ENCODE measurements at places on chromosomes 3 and 15.

- no peak for DNase-seq
These were observed 57.1 kb downstream of the ADAMTS17 start for GRCh38 chr15:100284701-100285100.

- DNase-seq: no peak
These were observed 46.4 kb downstream of the SH3BP5 start for GRCh38 chr3:15286022-15286421.

GRCh38 chr3:188351648-188352047 lies 197.7 kb downstream of the LPP start:
- DNase-seq: no peak

GRCh38 chr3:109152320-109152719 lies 15.8 kb downstream of the C3orf85 start:
- DNase-seq: no peak

DNA sequence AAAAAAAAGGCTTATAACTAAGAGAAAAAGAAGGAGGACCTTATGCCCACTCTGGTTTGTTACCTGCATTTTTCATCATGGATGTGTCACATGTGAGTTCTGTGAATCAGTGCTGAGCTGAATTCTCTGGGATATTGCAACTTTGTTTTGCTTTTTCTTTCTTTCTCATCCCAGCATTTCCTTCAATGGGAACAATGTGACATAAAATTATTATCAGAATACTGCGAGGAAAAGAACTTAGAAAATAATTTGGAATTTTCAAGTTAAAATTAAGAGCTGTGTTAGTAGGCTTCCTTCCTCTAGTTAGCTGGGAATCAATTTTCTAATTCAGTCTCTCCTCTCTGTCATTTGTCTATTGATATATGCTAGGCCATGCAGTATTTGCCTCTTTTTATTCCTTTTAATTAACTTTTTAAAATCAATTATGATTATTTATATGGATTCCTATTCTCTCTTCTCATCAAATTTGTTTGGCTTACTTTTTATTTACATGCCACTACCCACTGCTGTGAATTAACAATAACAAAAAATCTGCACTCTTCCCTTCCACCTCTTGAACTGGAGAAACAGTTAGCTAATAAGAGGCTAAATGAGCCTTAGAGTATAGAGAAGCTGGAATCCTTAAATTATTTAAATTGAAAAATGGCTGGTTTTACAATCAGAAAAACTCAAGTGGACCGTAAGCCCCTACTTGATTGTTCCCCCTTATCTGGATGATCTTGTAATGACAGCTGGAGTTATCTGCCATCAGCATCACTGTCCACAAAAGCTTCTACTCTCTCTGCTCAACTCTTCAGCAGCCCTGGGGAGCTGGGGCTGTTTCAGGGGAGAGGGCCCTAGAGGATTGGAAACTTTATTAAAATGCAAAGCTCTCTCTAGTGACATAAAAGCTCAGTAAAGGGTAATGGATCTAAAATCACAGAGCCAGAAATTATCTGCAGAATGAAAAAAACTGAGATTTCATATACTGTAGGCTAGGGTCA lies 95.3 kb upstream of the SOX2 start:
- DNase-seq: no peak

- no peak for DNase-seq
These were observed 56.3 kb upstream of the ITGA11 start for GRCh38 chr15:68488290-68488689.

DNA sequence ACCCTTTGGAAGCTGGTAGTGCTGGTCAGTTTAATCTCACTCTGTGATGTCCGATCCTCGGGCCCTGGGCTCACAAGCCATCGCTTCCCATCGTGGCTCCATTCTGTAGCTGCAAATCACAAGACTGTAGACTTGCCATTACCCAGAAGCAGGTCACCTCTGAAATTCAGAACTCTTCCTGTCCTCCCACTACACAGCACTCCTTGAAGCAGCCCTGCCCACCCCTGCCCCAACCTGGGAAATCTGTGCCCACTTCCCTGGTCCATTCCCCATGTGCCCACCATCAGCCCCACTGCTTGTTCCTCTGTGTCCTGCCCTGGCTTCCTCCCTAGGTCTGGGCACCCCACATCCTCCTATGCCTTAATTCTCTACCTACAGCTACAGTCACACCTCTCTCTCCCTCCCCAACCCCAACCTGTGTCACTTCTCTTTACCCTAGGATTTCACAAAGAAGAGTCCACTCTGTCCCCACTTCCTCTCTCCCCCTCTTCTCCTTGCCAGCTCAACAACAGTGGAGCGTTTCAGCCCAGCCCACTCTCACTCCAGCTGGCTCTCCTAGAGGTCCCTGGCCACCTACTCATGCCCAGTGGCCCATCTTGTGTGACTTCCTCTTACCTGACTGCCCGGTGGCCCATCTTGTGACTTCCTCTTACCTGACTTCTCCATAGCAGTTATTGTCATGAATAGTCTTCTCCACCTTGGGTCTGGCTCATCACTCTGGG lies 8.3 kb downstream of the ZNF710 start:
- no peak for DNase-seq

All from Daoy (cell line).